ENCODE measurements at places on chromosomes 4 and X.

GRCh38 chr4:87838890-87839591, 6.3 kb downstream of the MEPE start:
- H3K27me3 ChIP-seq, result no peaks in the 10 kb centered on the region
- no peak overlapping the region for H3K4me3 ChIP-seq
- H3K27ac ChIP-seq, result no peak overlapping the region
- no peaks in the 10 kb centered on the region for H3K4me1 ChIP-seq

GRCh38 chr4:161003418-161004057, 1160.3 kb downstream of the FSTL5 start:
- H3K27me3 ChIP-seq, result no peaks in the 10 kb centered on the region
- H3K27ac ChIP-seq, result no peak overlapping the region
- no peak for DNase-seq
- H3K4me1 ChIP-seq, result no peaks in the 10 kb centered on the region
- no peaks in the 10 kb centered on the region for H3K36me3 ChIP-seq

GRCh38 chrX:130778773-130779172, 124.2 kb downstream of the ENOX2 start:
- DNase-seq, result no peak
- H3K4me3 ChIP-seq, result no peak overlapping the region
- H3K27me3 ChIP-seq, result no peaks in the 10 kb centered on the region
- H3K27ac ChIP-seq, result no peak overlapping the region
- H3K36me3 ChIP-seq, result no peaks in the 10 kb centered on the region

- peak overlapping the region; percentile 98 for H3K4me3 ChIP-seq
- DNase-seq, result peak; percentile 81
- peaks cover 41% of the 10 kb centered on the region for H3K4me1 ChIP-seq
- peak overlapping the region; percentile 96 for H3K27ac ChIP-seq
Measured at GRCh38 chr4:165325732-165326512, 1.5 kb upstream of the MSMO1 start.

GRCh38 chr4:36638273-36638811, 356.9 kb downstream of the DTHD1 start:
- no peaks in the 10 kb centered on the region for H3K4me1 ChIP-seq
- H3K27ac ChIP-seq, result no peak overlapping the region
- no peak for DNase-seq
- H3K36me3 ChIP-seq, result no peaks in the 10 kb centered on the region
- no peaks in the 10 kb centered on the region for H3K27me3 ChIP-seq
- H3K4me3 ChIP-seq, result no peak overlapping the region
